Activated T-cell treated with anti-CD3 and anti-CD28 coated beads for 48 hours (primary cell): ENCODE measurements at places on chromosomes 6 and 20.

DNA sequence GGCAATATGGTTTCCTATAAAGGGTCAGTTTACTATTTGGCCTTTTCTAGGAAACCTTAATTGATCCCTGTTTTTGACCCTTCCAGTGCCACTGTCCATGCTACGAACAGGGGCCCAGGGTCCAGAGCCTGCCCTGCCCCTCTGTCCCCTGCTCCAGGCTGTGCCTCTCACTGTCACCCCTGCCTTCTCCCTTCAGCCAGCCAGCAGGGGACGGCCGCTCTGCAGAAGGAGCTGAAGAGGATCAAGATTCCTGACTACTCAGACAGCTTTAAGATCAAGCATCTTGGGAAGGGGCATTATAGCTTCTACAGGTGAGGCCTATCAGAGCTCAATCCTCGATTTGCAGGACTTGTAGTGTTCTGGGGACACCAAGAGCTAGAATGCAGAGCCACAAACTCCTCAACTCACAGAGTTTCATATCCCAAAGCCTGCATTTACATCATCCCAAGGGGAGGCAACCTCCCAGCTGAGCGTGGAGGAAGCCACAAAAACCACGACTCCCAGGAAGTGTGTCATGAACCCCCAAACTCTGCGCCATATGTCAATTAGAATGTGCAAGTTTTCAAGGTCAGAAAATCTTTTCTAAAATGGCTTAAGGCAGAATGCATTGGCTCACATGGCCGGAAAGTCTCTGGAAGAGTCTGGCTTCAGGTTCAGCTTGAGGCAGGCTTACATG, 3.6 kb downstream of the BPI start:
- no peak for DNase-seq

DNA sequence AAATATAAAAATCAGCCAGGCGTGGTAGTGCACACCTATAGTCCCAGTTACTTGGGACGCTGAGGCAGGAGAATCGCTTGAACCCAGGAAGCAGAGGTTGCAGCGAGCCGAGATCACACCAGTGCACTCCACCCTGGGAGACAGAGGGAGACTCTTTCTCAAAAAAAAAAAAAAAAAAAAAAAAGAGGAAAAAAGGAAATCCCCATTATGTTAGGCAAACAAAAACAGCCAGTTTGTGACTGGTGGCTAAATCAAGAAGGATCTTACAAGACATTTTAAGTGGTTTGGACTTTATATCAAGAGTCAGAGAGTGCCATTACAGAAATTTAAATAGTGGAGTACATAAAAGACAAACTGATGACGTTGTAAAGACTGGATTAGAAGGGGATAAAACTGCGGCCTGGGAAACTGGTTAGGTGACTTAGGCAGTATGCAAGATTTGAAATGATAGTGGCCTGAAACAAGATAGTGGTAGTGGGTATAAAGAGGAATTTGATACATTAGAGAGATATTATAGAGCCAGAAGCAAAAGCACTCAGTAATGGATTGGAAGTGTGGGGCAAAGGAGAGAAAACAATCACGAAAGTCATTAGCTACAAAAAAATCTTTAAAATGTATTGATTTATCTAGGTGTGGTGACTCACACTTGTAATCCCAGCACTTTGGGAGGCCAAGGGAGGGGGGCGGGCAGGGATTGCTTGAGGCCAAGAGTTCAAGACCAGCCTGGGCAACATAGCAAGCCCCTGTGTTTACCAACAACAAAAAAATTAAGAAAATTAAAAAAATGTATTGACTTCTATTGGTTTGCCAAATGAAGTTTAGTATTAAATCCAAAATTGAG, 1.7 kb upstream of the MYO6 start:
- DNase-seq: no peak

- no peak for DNase-seq
Measured at GRCh38 chr20:52867305-52867704, 104.9 kb upstream of the TSHZ2 start.

DNA sequence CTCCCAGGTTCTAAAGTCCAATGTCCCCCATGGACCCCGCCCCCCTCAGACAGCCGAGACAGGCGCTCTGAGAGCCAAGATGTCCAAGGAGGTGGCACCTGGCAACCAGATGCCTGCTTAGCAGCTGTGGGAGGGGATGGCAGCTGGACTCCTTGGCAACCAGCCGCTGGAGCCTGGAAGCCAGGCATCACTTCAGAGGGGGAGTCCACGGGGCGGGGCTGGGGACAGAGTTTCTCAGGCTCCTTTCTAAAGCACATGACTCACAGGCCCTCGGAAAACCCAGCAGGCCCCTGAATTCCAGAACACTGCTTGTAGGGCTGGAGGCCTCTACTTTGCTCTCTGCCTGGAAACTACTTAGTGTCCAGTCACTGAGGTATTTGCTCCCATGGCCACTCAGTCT, 51.5 kb downstream of the PREX1 start:
- no peak for DNase-seq

GRCh38 chr20:45138561-45139300, 14.5 kb upstream of the WFDC12 start:
- DNase-seq: peak; percentile 79

DNA sequence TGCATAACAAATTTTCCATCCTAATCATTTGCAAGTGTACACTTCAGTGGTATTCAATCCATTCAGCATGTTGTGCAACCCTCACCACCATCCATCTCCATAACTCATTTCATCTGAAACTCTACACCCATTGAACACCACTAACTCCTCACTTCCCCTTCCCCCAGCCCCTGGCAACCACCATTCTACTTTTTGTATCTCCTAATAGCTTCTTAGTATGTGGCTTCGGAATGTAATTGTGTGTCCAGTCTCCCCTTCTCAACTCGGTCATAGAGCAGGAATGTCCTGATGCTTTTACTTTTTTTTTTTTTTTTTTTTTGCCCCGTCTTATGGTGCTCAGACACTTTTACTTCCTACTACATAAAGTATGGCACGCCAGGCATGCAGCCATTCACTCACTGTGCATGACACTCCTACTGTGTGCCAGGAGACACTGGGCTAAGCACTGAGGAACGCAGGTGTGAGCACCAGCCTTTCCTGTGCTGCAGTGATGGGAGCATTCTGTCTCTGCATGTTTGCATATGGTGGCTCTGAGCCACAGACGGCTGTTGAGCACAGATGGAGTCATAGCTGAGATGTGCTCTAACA, 15.3 kb downstream of the HCK start:
- no peak for DNase-seq

- DNase-seq: no peak
Measured at GRCh38 chr6:55293116-55293515, 34.2 kb upstream of the GFRAL start.
